ENCODE measurements at places on chromosomes 12 and 14.

DNA sequence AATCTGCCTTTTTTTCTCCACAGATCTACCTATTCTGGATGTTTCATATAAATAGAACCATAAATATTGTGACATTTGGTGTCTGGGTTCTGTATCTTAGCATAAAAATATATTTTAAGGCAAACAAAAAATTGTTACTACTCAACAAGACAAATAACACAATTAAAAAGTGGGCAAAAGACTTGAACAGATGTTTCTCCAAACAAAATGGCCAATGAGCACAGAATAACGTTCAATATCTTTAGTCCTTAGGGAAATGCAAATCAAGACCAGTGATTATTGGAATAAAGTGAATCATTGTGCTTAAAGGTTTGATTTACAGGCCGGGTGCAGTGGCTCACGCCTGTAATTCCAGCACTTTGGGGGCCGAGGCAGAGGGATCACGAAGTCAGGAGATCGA lies 1331.3 kb downstream of the AACS start:
- no peak for DNase-seq

DNA sequence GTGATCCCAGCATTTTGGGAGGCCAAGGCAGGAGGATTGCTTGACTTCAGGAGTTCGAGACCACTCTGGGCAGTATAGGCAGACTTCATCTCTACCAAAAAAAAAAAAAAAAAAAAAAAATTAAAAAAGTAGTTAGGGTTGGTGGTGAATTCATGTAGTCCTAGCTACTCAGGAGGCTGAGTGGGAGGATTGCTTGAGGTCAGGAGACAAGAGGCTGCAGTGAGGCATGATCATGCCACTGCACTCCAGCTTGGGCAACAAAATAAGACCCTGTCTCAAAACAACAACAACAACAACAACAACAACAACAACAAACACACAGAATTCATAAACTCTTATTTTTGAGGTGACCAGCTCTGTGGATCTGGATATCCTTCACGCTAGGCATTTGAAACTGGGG lies 17.1 kb downstream of the SLC25A3 start:
- no peak for DNase-seq

GRCh38 chr12:39627914-39628313 lies 8.3 kb upstream of the ABCD2 start:
- DNase-seq, result no peak

GRCh38 chr12:11635341-11635740 lies 14.1 kb upstream of the ETV6 start:
- DNase-seq, result no peak

- DNase-seq, result no peak
Observed at GRCh38 chr14:90458536-90458935, 61.7 kb downstream of the CALM1 start.

DNA sequence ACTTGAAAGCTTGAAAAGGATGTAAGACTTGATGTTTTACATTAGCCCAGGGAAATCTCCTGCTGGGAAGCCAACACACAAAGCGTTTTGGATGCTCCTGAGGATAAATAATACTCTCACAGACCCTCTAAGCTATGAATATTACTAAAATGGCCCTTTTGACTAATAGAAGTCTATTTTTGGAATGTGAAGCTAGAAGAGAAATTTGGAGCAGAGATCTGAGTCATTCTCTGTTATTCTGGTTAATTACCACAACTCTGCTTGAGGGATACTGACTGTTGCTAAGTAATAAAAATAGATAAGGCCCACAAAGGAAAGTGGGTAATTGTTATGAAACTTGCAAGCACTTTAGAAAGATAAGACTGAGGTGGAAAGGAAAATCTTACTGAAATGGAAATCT lies 346.2 kb upstream of the STXBP6 start:
- no peak for DNase-seq

DNA sequence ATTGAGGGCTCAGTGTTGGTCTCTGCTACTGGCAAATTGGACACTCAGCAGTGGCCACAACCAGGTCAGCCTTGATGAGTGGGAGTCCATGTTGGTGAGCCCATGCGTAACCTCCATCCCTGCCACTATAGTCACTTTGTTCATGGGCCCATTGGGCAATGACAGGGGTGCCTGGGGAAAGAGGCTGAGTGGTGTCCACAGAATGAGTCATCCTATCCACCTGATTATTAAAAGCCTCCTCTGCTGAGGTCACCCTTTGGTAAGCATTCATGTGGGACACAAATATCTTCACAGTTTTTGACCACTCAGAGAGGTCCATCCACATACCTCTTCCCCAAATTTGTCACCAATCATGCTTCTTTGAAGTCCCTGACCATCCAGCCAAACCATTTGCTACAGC lies 50.0 kb downstream of the FIGNL2 start:
- no peak for DNase-seq

DNA sequence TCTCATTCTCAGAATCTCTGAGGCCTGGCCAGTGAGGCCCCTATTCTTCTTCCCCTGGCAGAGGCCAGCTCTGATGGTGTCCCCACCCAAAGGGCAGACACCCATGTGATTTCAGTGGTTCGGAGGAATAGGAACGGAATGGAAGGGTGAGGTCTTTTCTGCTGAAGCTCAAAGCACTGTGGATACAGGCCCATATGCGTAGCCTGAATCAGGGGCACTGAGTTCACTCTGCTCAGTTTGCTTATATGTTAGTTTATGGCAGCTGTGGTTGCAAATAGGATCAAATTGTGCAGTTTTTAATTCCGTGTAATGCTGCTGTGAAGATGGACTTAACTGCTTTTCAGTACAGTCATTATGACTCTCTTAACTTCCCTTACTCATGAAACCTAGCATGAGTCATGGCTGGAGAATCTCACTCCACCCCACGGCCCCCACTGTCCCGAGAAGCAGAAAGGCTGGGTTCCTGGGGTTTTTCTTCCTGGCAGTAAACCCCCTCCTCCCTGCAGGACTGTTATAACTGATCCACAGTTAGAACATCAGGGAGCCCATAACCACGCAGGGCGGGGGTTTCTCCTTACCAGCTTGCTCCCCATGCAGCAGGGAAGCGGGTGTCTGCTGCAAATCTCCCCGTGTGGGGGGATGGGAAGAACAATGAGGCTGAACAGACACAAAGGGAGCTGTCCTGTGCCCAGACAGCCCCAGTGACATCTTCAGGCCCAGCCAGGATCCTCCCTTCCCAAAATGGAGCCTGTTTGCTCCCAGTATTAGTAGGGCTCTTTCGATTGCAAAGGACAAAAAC lies 122.7 kb downstream of the SLC38A6 start:
- DNase-seq, result no peak

DNA sequence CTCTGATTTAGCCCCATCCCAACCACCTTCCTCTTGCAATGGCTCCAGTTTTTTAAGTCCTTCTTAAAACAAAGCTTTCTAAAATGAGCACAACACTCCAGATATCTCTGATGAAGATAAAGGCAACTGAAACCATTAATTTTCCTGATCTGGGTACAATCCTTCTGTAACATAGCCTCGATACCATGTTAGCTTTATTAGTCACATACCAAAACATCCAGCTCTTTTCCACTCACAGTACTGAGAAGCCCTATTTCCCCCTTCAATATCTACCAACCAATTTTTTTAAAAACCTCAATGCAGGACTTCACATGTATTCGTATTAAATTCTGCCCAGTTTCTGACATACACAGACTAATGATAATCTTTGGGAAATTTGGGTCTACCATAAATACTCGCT lies 105.9 kb downstream of the MED13L start:
- DNase-seq, result no peak

- DNase-seq, result no peak
Observed at GRCh38 chr12:26239852-26240815, 44.8 kb downstream of the SSPN start.

DNA sequence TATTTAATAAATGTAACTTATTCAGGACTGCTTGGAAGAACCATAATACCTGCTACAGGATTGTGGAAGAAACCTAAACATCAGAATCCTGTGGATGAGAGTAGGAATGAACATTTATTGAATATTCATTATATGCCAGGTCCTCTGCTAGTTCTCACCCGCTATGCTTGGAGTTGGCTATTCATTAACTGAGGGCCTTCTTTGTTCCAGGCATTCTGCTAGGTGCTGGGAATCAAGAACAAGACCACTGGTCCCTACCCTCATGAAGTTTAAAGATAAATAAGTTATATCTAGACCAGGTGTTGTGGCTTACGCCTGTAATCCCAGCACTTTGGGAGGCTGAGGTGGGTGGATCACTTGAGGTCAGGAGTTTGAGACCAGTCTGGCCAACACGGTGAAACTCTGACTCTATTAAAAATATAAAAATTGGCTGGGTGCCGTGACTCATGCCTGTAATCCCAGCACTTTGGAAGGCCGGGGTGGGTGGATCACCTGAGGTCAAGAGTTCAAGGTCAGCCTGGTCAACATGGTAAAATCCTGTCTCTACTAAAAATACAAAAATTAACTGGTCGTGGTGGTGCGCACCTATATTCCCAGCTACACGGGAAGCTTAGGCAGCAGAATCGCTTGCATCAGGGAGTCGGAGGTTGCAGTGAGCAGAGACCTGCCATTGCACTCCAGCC lies 3.8 kb upstream of the TULP3 start:
- no peak for DNase-seq

- no peak for DNase-seq
Observed at GRCh38 chr14:87883750-87884149, 109.2 kb downstream of the GALC start.

DNA sequence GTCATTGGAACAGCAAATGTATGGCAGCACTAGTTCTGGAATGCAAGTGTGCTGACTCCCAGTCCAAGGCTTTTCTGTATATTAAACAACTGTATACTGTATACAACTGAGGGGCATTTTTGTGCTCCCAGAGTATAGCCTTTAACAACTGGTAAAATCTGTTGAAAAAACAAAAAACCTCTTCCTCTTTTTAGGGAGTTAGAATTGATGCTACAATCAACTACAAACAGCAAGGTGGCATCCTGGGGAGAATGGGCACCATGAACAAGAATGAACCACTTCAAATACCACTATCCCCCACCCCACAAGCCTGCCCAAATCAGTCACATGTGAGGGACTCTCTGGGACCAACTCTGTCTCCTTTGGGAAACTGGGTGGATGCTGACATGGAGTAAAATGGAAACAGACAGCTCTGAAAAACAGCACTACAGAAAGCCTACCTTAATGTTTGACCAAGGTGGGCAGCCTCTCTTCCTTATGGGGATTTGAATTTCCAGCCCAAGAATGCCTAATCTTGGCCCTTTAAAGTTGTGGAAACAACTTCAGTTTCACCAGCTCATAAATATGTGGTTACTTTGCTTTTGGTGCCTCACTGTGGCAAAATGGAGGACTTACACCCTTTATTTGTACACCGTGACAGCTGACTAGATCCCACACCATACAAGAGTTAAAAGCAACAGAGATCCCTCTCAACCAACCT lies 7.5 kb downstream of the VTI1B start:
- no peak for DNase-seq

DNA sequence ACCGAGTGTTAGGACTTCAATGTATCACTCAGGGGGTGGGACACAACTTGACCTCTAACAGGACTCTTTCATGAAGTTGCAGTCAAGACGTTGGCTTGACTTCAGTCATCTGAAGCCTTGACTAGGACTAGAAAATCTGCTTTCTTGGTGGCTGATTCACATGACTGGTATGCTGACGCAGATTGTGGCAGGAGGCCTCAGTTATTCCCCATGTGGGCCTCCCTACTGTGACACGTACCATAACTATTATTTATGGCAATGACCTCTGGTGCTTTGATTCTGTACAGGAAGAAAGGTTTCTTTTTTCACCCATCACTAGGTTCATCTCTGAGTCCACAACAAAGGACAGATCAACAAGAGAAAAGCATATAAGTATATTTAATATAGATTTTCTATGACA lies 270.4 kb downstream of the NEDD1 start:
- DNase-seq, result no peak

- DNase-seq, result no peak
Observed at GRCh38 chr12:119393677-119394076, 59.1 kb downstream of the CCDC60 start.

DNA sequence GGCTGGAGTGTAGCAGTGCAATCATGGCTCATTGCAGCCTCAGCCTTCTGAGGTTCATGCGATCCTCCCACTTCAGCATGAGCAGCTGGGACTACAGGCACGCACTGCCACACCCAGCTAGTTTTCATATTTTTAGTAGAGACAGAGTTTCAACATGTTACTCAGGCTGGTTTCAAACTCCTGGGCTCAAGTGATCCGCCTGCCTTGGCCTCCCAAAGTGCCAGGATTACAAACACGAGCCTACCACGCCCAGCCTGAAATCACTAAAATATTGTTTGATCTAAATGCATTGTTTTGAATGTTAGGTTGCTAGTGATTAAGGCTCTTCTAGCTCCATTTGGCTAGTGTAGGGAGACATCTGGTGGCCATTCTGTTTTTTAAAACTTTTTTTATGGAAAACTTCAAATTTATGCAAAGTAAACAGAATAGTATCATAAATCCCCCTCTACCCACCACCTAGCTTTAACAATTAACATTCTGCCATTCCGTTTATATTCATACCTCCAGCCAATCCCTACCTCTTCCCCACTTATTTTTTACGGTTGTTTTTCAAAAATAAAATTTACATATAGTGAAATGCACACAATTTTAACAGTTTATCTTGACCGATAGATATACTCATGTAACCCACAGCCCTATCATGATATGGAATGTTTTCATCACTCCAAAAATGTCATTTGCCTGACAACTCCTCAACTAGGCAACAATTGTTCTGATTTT lies 37.8 kb downstream of the MYO1H start:
- DNase-seq, result no peak

- DNase-seq, result no peak
Observed at GRCh38 chr12:51020448-51021182, 5.6 kb downstream of the SLC11A2 start.

DNA sequence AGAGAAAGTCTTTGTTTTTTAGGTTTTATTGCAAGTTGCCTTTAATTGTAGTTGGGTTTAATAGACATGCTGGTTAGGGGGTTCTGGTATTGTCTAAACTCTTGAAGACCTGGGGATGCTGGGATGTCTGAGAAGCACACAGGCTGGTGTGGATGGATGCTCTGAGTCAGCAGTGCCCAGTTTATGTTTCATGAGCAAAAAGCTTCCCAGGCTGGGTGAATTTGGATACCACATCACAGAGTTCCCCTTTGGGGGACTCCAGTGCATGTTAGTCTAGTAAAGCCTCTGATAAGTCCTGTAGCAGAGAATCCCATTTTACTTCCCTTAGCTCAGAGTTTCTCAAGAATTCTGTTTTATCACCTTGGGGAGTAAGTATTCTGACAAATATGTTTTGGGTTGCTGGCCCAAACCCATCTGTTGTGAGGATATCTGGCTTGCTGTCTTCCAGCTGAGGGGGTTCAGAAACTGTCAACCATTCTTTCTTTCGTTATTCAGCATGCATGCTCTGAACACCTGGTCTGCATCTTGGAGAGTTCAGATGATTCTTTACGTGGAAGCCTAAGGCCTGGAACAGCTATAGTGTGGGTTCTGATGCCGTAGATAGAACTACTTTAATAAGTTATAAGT lies 509.1 kb downstream of the VRK1 start:
- DNase-seq, result no peak

DNA sequence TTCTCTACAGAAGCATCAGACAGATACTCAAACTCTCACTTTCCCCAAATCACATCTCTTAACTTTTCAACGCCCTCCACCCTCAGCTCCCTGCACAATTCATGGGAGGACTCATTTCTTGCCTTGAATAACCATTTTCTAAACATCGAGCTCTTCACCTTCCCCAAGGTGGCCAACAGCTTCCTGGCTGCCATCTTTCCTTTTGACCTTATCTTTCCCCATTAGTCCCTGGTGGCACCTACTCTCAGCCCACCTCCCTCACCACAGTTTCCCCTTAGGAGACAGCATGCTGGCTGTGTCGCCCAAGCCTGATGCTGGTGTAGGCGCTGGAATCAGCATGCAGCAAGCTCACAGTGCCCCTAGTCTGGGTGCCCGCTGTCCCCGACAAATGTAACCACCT lies 8.4 kb upstream of the OAS1 start:
- peak; percentile 54 for DNase-seq

GRCh38 chr12:113069149-113069548 lies 12.6 kb downstream of the DTX1 start:
- no peak for DNase-seq

Data from vagina (tissue), 2 donors.